ENCODE measurements at places on chromosomes 4 and X. TPM values are rescaled to one million over a fixed set of nuclear protein-coding genes. Genes with fewer than 3 reads are reported as not detected.

GRCh38 chrX:145818186-145819113 lies 821 bp downstream of the SLITRK2 start:
- peaks cover 49% of the 10 kb centered on the region for H3K27me3 ChIP-seq
- H3K4me1 ChIP-seq = no peaks in the 10 kb centered on the region
- ATAC-seq = peak; percentile 22
- no peak overlapping the region for H3K27ac ChIP-seq

DNA sequence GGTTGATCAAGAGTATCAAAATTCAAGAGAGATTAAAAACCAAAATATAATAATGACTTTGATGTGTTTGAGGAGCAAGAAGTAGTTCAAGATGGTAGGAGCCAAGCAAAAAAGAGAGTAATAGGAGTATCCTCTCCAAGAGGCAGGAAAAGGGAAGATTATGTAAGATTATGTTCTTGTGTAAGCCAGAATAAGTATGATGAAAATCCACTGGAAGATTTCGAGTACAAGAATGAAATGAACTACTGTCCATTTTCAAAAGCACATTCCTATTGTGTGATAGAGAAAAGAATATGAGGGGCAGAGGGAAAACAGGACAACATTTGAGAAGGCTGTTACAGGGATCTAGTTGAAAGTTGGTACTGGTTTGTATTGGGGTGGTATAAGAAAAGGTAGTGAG lies 659.6 kb upstream of the INTU start:
- no peak for ATAC-seq
- H3K27ac ChIP-seq = no peak overlapping the region
- no peak overlapping the region for H3K4me3 ChIP-seq
- no peaks in the 10 kb centered on the region for H3K27me3 ChIP-seq
- H3K4me1 ChIP-seq = peaks cover 17% of the 10 kb centered on the region
- no peaks in the 10 kb centered on the region for H3K36me3 ChIP-seq

Gene FGF13
- total RNA-seq = 19.3 TPM

Gene CFI
- total RNA-seq = 6.8 TPM

- ATAC-seq = peak; percentile 16
- peaks cover 3% of the 10 kb centered on the region for H3K4me1 ChIP-seq
- H3K27ac ChIP-seq = no peak overlapping the region
- H3K36me3 ChIP-seq = no peaks in the 10 kb centered on the region
Observed at GRCh38 chr4:13892739-13893105, 265.2 kb upstream of the BOD1L1 start.

DNA sequence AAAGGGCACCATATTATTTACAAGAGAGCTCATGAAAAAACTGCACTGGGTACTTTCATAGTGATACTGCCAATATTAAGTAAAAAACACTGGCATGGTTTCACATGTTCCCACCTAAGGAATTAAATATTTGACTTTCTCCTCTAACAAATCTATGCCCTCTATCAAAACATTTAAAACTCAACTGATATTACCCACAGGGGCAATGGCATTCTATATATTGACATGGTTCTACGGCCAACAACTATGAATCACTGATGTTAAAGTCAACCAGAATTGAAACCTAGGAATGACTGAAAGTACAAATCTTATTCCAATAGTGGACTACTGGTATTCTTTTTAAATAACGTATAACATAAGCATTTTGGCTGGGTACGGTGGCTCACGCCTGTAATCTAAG lies 28.2 kb downstream of the PHKA2 start:
- H3K36me3 ChIP-seq = peaks cover 17% of the 10 kb centered on the region
- H3K4me3 ChIP-seq = no peak overlapping the region
- ATAC-seq = no peak
- no peak overlapping the region for H3K27ac ChIP-seq
- H3K27me3 ChIP-seq = no peaks in the 10 kb centered on the region

- no peaks in the 10 kb centered on the region for H3K36me3 ChIP-seq
- no peak for ATAC-seq
- H3K4me1 ChIP-seq = no peaks in the 10 kb centered on the region
- H3K27ac ChIP-seq = no peak overlapping the region
- H3K4me3 ChIP-seq = no peak overlapping the region
Observed at GRCh38 chr4:29009908-29010307, 1710.3 kb upstream of the PCDH7 start.

Gene VSIG4
- 22.3 TPM for total RNA-seq

Gene FGFBP2
- total RNA-seq = 3.3 TPM

- no peaks in the 10 kb centered on the region for H3K27me3 ChIP-seq
- H3K4me1 ChIP-seq = no peaks in the 10 kb centered on the region
- ATAC-seq = no peak
- no peaks in the 10 kb centered on the region for H3K36me3 ChIP-seq
Observed at GRCh38 chr4:14302021-14302420, 674.5 kb upstream of the BOD1L1 start.

GRCh38 chr4:174631901-174632758 lies 109.8 kb upstream of the HPGD start:
- no peaks in the 10 kb centered on the region for H3K36me3 ChIP-seq
- ATAC-seq = no peak
- H3K27ac ChIP-seq = no peak overlapping the region

- H3K27ac ChIP-seq = no peak overlapping the region
- no peaks in the 10 kb centered on the region for H3K36me3 ChIP-seq
- ATAC-seq = no peak
- H3K27me3 ChIP-seq = no peaks in the 10 kb centered on the region
- peaks cover 16% of the 10 kb centered on the region for H3K4me1 ChIP-seq
Observed at GRCh38 chr4:102808009-102808408, 19.3 kb downstream of the UBE2D3 start.

GRCh38 chrX:115906881-115907280 lies 263.7 kb upstream of the AGTR2 start:
- ATAC-seq = no peak
- no peaks in the 10 kb centered on the region for H3K36me3 ChIP-seq
- no peaks in the 10 kb centered on the region for H3K4me1 ChIP-seq
- no peak overlapping the region for H3K4me3 ChIP-seq
- no peaks in the 10 kb centered on the region for H3K27me3 ChIP-seq

- no peaks in the 10 kb centered on the region for H3K27me3 ChIP-seq
- no peak overlapping the region for H3K27ac ChIP-seq
- no peak overlapping the region for H3K4me3 ChIP-seq
- no peaks in the 10 kb centered on the region for H3K36me3 ChIP-seq
- ATAC-seq = no peak
Observed at GRCh38 chr4:142347241-142347640, 498.9 kb downstream of the INPP4B start.

DNA sequence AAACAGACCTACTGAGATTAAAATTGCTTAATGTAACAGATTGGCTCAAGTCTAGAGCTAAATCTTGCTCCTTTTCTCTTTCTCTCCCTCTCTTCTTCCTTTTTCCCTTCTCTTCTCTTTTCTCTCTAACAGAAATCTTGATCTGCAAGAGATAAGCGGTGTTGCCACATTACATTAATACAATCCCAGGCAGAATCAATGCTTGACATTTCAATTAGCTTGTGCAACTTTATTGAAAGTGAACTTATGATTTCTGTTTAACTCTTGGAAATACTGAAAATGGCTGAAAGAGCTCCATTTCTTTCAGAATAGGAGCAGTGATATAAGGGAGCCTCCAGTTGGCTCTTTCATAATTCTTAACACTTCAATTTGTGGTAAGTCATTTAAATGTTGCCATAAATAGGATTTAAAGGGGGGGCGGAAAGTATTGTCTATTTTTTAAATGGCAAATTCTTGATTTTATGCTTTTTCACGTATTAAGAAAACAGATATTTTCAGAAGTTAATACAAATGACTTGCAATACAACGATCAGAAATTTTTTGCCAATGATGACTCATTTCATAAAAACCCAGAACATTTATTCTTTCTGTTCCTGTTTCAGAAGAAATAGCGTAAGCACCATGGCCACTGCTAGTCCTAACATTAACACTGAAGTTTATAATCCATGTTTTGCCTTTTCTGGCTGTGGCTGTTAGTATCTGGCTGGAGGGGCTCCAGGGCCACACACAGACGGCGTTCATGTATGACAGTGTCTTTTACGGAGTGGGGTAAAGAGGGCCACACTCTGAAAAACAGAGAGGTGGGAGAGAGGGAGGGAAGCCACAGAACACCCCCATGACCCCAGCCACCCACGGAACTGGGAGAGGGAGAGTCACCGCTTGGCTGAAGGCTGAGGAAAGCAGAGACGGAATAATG lies 115.7 kb upstream of the FAT1 start:
- no peaks in the 10 kb centered on the region for H3K4me1 ChIP-seq
- ATAC-seq = peak; percentile 65
- H3K27me3 ChIP-seq = no peaks in the 10 kb centered on the region
- no peaks in the 10 kb centered on the region for H3K36me3 ChIP-seq

GRCh38 chrX:119669424-119670037 lies 23.4 kb downstream of the SEPTIN6 start:
- peak overlapping the region; percentile 76 for H3K27ac ChIP-seq
- ATAC-seq = peak; percentile 62
- no peak overlapping the region for H3K4me3 ChIP-seq
- H3K36me3 ChIP-seq = no peaks in the 10 kb centered on the region
- H3K27me3 ChIP-seq = no peaks in the 10 kb centered on the region

Gene NKAP
- 12.6 TPM for total RNA-seq

- no peak for ATAC-seq
- H3K27ac ChIP-seq = no peak overlapping the region
- H3K36me3 ChIP-seq = no peaks in the 10 kb centered on the region
Observed at GRCh38 chrX:110692866-110693265, 102.8 kb downstream of the CHRDL1 start.

DNA sequence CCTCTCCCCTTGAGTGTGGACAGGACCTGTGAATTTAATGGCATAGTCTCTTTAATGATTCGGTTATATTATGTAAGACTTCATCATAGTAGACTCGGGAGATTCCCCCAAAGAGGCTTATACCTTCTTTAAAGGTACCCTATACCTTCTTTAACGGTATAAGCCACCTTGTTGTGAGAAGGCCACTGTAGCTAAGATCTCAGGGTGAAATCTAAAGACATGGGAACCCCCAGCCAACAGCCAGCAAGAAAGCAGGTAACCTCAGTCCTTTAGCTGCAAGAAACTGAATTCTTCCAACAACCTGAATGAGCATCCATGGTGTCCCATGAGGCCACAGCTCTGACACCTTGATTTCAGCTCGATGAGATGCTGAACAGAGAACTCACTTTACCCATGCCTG lies 931 bp downstream of the DDX60 start:
- H3K4me3 ChIP-seq = peak overlapping the region; percentile 88
- H3K4me1 ChIP-seq = no peaks in the 10 kb centered on the region
- peak overlapping the region; percentile 93 for H3K27ac ChIP-seq
- H3K27me3 ChIP-seq = no peaks in the 10 kb centered on the region

- H3K27ac ChIP-seq = no peak overlapping the region
- no peaks in the 10 kb centered on the region for H3K4me1 ChIP-seq
- ATAC-seq = no peak
- H3K4me3 ChIP-seq = no peak overlapping the region
- H3K36me3 ChIP-seq = no peaks in the 10 kb centered on the region
Observed at GRCh38 chr4:184191267-184191666, 26.4 kb downstream of the ENPP6 start.

Gene COX7B2
- total RNA-seq = not detected

- H3K4me1 ChIP-seq = no peaks in the 10 kb centered on the region
- ATAC-seq = no peak
- no peak overlapping the region for H3K27ac ChIP-seq
- H3K4me3 ChIP-seq = no peak overlapping the region
- no peaks in the 10 kb centered on the region for H3K36me3 ChIP-seq
- no peaks in the 10 kb centered on the region for H3K27me3 ChIP-seq
Observed at GRCh38 chr4:61024610-61025009, 175.5 kb upstream of the ADGRL3 start.

Gene TMEM156
- not detected for total RNA-seq

GRCh38 chrX:10513974-10514373 lies 106.4 kb downstream of the MID1 start:
- no peak overlapping the region for H3K4me3 ChIP-seq
- H3K27me3 ChIP-seq = no peaks in the 10 kb centered on the region
- no peak overlapping the region for H3K27ac ChIP-seq
- no peak for ATAC-seq

DNA sequence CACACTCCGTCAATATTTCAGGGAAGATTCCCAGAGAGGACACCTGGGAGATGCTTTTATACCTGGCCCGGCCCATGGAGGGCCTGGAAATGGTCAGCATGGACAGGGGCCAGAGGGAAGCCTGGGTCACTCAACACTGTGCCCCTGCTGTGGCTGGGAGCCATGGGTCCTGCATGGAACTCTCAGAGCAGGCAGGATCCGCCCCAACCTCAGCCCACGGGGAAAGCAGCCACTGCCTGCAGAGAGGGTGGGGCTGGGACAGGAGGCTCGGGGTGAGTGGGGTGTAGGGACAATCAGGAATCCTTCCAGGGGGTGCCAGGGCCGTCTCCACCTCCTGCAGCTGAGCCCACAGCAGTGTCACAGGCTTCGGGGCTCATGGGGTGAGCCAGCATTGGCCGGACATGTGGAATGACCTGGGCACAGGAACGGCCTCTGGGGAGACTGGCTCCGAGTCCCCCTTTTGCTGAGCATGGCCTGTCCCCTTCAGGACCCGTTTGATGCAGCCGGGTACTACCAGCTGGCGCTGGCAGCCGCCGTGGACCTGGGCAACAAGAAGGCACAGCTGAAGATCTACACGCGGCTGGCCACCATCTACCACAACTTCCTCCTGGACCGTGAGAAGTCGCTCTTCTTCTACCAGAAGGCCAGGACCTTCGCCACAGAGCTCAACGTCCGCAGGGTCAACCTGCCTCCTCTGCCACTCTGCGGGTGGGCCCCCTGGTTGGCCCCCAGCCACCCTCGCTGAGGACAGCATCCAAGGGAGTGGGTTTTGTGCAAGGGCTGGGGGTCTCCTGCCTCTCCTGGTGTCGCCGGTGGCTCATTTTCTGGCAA lies 29.1 kb upstream of the HTRA3 start:
- no peak overlapping the region for H3K27ac ChIP-seq
- no peaks in the 10 kb centered on the region for H3K4me1 ChIP-seq
- no peak overlapping the region for H3K4me3 ChIP-seq
- H3K36me3 ChIP-seq = peaks cover 20% of the 10 kb centered on the region
- no peak for ATAC-seq

Gene PPP1R2C
- not detected for total RNA-seq

Gene GATB
- total RNA-seq = 22.4 TPM

- ATAC-seq = no peak
- no peak overlapping the region for H3K4me3 ChIP-seq
- no peaks in the 10 kb centered on the region for H3K4me1 ChIP-seq
- no peaks in the 10 kb centered on the region for H3K27me3 ChIP-seq
Observed at GRCh38 chrX:66028936-66029335, 10.9 kb downstream of the VSIG4 start.

- peak overlapping the region; percentile 51 for H3K27ac ChIP-seq
- H3K36me3 ChIP-seq = no peaks in the 10 kb centered on the region
- H3K4me1 ChIP-seq = no peaks in the 10 kb centered on the region
- no peak overlapping the region for H3K4me3 ChIP-seq
Observed at GRCh38 chrX:22110729-22111494, 78.8 kb downstream of the PHEX start.
